ENCODE measurements at places on chromosomes 11 and 22. TPM values are rescaled to one million over a fixed set of nuclear protein-coding genes. Genes with fewer than 3 reads are reported as not detected.

The GGTLC3 gene
- total RNA-seq, result not detected

The IRAG1 gene
- total RNA-seq, result not detected

The MB gene
- total RNA-seq, result not detected

The JAM3 gene
- total RNA-seq, result 16.2 TPM
